Osteocyte (in vitro differentiated cells): ENCODE measurements at places on chromosomes 3 and 15.

- DNase-seq: no peak
These were observed 628.3 kb downstream of the ROBO1 start for GRCh38 chr3:79139395-79140068.

- no peak for DNase-seq
These were observed 43.3 kb downstream of the UBXN7 start for GRCh38 chr3:196388956-196389355.

GRCh38 chr3:33441225-33441976 is 1.2 kb upstream of the UBP1 start:
- no peak for DNase-seq

GRCh38 chr3:176920766-176921160 is 276.5 kb downstream of the TBL1XR1 start:
- no peak for DNase-seq

GRCh38 chr15:79878078-79878705 is 18.6 kb downstream of the MTHFS start:
- DNase-seq: no peak

DNA sequence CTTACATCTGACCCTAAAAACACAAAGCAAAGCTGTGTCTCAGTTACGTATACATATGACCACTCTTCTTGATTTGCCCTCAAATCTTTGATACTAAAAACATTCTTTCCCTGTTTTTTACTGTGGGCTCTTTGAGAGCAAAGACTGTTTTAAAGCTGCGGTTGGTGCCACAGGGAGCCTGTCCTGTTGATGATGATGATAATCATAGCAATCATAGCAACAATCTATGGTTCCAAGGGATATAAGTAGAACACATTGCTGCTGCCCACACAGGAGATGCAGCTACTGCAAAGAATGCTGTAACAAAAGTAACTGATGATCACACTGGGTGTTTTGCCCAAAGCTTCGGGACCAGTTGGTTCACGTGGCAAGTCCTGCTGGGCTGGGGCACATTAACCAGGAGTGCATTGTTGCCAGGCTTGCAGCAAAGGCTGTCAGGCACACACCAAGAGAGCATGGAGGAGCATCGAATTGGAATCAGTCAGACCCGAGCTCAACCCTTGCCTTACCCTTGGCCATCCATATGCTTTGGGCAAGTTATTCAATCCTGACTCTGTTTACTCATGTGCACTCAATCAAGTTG is 131.4 kb upstream of the EIF1B start:
- DNase-seq: no peak

- no peak for DNase-seq
These were observed 35.0 kb downstream of the RAB11A start for GRCh38 chr15:65904301-65904700.
